ENCODE measurements at places on chromosomes 12 and 14. TPM values are rescaled to one million over a fixed set of nuclear protein-coding genes. Genes with fewer than 3 reads are reported as not detected.

KRT77 gene
- not detected for total RNA-seq

ADAM20 gene
- 0.23 TPM for total RNA-seq

DNA sequence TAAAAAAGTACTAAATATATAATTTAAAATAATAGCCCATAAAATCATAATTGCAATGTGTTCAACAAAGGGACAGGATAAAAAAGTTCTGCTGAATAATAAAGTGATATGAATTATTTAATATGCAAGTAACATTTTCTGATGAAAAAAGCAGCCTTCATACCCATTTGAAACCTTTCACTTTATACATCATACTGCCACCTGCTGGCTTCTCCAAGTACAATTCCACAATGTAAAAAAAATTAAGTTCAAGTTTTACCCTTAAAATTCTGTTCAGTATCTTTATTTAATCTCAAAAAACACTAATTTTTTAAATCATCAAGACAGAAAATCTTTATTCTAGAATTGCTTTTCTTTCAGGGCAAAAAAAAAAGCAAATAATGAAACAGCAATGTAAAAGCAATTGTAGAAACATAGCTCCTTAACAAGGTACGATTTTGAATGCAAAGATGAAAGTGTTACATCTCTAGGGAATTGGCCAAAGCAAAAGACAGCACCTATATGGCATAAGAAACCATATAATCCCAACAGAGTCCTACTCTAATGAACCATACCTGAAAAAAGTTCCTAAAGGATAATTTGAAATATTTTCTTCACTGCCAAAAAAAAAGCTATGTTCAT is 15.0 kb downstream of the MDM1 start:
- H3K4me3 ChIP-seq: no peak overlapping the region
- H3K36me3 ChIP-seq: peaks cover 8% of the 10 kb centered on the region
- peaks cover 6% of the 10 kb centered on the region for H3K4me1 ChIP-seq
- peak; percentile 43 for DNase-seq

GRCh38 chr14:31212893-31213292 is 5.3 kb upstream of the HECTD1 start:
- H3K27me3 ChIP-seq: no peaks in the 10 kb centered on the region
- DNase-seq: no peak
- no peaks in the 10 kb centered on the region for H3K36me3 ChIP-seq
- peaks cover 12% of the 10 kb centered on the region for H3K4me1 ChIP-seq
- H3K4me3 ChIP-seq: no peak overlapping the region

- no peaks in the 10 kb centered on the region for H3K36me3 ChIP-seq
- no peak overlapping the region for H3K4me3 ChIP-seq
- H3K27me3 ChIP-seq: no peaks in the 10 kb centered on the region
- H3K27ac ChIP-seq: no peak overlapping the region
- DNase-seq: no peak
Observed at GRCh38 chr12:80556566-80556965, 112.5 kb downstream of the PTPRQ start.
